ENCODE measurements at places on chromosomes 5 and 9. TPM values are rescaled to one million over a fixed set of nuclear protein-coding genes. Genes with fewer than 3 reads are reported as not detected.

CTXN3 gene
- total RNA-seq, result not detected

DNA sequence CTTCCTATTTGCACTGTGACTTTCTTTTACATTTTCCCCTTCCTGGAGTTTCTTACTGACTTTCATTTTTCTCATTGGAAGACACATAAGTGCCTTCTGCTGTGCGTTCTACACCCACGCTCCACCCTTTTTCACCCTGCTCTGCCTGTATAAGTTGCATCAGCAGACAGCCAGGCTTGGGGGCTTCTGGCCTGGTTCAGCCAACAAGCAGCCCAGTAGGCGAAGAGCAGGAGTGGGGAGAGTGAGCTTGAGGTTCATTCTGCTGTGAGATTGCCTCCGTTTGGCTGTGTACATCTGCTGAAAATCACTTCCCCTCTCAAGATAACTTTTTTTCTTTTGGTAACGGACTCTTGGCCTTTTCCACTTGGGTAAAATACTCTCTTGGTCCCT lies 38.4 kb downstream of the RASGRF2 start:
- no peak for DNase-seq

DNA sequence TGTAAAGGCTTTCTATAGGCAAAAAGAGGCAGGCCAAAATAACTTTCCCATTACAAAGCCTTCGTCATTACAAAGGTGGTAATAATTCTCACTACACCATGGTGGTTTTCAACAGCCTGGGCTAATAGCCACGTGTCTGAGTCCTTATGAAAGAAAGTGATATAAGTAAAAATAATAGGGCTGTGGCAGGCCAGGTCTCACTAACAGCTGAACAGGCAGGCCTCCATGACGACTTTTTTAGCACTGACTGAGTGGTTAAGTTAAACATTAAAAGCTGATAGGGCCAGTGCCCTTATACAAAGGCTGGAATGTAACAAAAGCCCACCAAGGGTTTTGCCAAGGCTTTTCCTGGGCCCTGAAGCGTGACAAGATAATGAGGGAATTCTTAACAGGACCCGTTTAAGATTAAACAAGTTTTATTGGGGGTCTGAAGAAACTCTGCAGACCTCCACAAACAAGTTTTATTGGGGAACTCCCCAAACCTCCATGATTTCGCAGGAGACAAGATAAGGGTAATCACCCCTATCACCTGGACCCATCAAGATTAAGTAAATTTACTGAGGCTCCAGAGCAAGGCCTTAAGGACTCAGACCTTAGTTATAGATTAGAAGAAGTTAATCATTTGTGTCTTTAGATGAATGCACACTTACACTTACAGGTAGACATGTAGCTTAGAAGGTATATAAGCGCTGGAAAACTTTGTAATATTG lies 412.9 kb downstream of the CHSY3 start:
- DNase-seq, result peak; percentile 53

- DNase-seq, result no peak
Measured at GRCh38 chr5:179816401-179816795, 4.3 kb upstream of the SQSTM1 start.

- no peak for DNase-seq
Measured at GRCh38 chr5:160371294-160371693, 868 bp upstream of the C1QTNF2 start.

DNA sequence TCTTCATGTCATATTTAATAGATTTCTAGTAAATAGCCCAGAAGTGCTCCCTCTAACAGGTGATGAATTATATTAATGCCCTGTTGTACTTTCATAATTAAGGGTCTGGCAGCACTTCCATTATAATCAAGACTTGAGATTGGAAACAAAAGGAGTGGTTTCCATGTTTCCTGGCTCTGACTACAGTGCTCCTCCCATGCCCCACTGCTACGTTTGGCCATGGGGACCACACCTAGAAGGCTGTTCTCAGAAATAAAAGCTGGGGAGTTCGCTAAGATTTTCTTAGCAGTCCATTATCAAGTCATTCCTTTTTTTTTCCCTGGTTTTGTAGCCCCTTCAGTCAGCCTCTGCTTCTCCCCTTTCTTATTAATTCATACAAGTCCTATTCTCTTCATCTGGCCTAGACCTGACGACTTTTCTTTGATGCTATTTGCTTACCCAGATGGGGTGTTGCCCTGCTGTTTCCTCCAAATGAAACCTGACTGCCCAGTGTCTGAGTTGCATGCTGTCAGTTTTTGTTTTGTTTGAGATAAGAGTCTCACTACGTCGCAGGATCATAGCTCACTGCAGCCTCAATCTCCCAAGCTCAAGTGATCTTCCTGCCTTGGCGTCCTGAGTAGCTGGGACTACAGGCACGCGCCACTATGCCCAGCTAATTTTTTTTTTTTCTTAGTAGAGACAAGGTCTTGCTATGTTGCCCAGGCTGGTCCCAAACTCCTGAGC lies 312.1 kb upstream of the EFNA5 start:
- no peak for DNase-seq
